ENCODE measurements at places on chromosomes 6 and 20.

GRCh38 chr6:132209351-132209750 lies 191.9 kb downstream of the MOXD1 start:
- no peak for DNase-seq

DNA sequence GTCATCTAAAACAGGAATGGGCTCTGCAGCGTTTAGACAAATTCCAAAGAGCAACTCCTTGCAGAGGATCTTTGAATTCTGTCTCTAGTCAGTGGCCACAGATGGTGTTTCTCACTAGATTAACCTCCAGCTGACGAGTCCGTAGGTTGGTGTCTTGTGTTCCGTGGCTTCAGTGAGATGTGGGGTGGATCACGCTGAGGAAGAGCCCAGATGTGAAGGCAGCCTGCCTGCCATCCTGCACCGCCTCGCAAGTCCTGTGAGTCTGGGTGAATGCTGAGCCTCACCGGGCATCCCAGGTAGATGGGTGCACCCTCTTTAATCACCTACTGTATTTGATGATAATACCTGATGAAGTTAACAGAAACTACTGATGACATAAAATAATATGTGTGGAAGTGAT lies 70.4 kb downstream of the THBS2 start:
- DNase-seq = no peak

- DNase-seq = no peak
These were observed 60.1 kb downstream of the MMS22L start for GRCh38 chr6:97222903-97223302.

- DNase-seq = no peak
These were observed 105.7 kb downstream of the SNAP25 start for GRCh38 chr20:10324198-10324847.

DNA sequence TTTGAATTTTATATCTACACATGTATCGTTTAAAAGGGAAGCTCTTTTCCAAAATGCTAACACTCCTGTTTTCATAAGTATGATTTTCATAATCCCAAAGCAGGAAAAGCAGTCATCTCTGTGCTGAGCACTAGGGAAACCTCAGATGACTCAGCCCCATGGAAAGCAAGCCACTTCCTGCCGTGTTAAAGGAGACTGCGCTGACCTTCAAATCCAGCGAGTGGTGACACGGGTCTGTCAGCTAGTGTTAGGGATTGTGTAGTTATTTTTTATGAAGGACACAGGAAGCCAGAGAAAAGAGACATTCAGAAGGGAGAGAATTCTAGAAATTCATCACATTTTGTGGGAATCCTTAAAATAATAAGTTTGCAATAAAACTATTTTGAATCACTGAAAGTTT lies 57.0 kb upstream of the CD93 start:
- DNase-seq = peak; percentile 68

DNA sequence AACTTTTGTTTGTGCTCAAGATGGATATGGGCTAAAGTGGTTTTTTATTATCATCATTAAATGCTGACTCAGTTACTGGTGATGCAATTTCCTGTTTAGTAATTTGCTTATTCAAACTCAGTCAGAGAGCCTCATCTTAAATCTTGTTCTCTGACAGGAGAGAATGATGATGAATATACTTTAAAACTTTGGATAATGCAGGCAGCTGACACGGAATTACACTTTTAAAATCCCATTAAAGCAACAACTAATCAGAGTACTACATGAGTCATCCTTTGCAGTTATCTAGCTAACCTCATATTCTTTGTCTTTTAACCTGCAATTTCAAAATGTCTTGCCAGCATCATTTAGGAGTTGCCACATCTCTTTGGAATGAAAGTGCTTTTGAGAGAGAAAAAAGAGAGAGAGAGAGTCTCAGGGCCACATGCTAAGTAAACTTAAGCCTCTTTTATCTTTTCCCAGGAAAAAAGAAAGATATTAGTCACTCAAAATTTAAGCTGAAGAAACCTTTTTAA lies 9.2 kb upstream of the C6orf141 start:
- no peak for DNase-seq

DNA sequence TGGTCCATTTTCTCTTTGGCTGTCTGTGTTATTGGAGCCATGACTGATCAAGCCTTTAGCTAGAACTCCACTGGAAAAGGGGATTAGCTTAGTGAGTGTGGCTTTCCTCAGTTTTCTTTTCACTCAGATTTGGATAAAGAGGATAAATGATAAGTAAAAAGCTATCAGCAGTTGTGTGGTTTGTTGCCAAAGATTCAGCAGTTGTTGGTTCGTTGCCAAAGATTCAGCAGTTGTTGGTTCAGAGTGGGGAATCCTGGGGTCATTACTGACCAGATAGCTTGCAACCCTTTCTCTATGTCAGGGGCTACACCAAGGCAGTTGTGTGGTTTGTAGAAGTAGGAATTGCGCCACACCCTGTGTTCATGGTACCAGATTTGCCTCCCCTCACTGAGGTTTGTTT lies 107.7 kb upstream of the SCP2D1 start:
- no peak for DNase-seq

- no peak for DNase-seq
These were observed 49.3 kb upstream of the SCAF8 start for GRCh38 chr6:154683756-154684523.

- no peak for DNase-seq
These were observed 220.8 kb downstream of the TRDN start for GRCh38 chr6:123415844-123416468.

DNA sequence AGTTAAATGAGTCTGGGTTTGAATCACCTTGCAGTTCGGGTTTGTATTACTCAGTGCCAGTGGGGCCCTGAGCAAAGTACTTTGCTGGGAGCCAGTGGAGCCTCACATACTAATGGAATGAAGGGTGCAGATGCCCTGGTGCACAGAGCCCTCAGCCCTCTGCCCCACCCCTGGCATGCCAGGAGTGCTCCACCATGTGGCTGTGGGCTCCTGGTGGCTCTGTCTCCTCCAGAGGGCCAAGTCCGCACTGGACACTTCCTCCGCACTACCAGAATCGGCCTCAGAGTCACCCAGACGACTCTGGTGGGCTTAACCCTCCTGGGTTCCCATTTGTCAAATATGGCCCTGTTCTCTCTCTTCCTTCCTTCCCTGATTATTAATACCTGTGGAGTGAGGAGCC lies 94.0 kb downstream of the STK35 start:
- DNase-seq = no peak

- DNase-seq = no peak
These were observed at the start of gene FAM162B for GRCh38 chr6:116764961-116765841. TSS of gene FAM162B (minus strand) at chr6:116765719. CDS start at chr6:116765576, 143 bp downstream.

GRCh38 chr6:150744522-150745260 lies 120.8 kb upstream of the MTHFD1L start:
- no peak for DNase-seq

DNA sequence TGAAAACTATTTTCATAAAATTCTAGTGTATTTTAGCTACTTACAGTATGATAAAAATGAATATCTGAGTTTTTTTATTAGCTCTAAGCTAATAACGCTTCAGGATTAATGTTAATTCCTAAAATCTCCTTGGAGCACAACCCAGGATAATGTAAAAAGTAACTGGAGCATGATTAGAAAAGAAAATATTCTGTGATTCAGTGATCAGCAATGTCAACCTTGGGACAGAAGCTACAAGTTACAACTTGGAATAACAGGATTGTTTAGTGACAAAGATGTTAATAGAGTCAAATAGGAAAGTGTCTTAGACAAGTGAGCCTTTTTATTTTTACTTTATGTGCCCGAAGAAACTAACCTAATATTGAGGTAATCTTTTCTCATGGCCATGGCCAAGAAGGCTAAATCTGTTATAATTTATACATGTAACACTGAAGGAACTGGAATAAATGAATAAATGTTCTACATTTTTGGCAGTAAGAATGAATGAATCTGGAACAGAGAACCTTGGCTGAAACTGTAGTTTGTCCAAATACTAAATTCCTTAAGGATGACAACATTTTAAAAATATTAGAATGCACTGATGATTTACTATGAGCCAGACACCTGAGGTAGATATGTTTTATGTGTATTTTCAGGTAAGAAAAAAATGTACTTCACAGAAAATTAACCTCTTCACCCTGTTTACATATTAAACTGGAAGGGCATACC lies 994.0 kb downstream of the GRIK2 start:
- no peak for DNase-seq

GRCh38 chr20:24488064-24488799 lies 18.8 kb downstream of the SYNDIG1 start:
- DNase-seq = no peak

- DNase-seq = no peak
These were observed 86.2 kb upstream of the NFATC2 start for GRCh38 chr20:51628533-51629398.

DNA sequence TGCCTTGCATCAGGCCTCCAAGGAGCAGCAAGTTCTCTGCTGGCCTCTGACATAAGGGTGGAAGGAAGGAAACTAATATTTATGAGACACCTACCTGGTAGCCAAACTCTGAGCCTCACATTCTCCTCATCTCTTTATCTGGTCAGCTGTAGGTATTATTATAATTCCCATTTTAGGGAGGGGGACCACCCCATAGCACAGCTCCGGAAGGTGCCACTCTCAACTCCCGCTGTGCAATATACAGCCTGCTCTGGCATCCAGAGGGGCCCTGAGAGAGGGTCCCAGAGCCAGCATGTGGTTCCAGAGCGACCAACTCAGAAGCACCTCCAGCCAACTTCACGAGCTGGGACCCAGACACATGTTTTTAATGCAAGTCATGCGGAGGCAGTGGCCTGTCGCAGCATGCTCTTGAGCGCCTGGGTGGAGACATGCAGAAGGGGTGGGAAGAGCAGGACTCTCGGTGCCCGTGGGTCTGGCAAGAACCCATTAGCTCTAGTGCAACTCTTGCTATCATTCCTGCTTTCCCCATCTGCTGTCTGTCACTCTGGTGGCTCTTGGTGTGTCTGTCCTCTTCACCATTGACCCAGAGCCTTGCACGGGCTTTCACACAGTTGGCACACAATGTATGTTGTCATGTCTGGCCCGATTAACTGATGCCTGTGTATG lies 15.0 kb upstream of the MYMX start:
- no peak for DNase-seq

- DNase-seq = peak; percentile 97
These were observed 25.3 kb upstream of the SLCO4A1 start for GRCh38 chr20:62616728-62617621.

DNA sequence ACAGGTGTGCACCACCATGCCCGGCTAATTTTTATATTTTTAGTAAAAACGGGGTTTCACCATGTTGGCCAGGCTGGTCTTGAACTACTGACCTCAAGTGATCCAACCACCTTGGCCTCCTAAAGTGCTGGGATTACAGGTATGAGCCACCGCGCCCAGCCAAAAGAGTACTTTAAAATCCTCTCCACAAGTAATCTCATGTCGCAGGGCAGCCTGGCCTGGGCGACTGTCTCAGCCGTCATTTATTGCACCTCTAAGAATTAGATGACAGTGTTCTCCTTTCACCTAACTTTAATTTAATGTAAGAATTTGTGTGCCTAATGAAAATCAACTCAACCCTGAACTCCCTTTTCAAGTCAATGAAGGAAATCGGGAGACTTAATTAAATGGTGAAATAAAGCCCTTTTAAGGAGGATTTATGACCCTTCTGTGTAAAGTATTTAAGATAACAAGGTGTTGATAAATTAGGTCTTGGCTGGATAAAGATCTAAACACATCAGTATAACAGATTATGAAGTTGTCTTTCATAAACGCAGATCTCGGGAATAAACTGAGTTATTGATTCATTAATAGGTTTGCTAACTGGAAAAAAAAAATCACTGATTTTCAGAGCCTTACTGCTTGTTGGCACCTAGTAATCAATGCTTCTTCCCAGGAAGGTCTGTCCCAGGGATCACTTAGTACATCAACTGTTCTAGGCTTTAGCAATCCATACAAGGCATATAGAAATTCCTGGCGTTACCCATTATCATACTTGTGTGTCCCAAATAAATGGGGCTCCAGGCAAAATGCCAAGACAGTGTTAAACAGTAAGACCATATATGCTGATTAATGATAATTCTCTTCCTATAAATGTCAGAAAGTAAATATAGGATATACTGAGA lies 209.3 kb downstream of the GMDS start:
- DNase-seq = no peak

DNA sequence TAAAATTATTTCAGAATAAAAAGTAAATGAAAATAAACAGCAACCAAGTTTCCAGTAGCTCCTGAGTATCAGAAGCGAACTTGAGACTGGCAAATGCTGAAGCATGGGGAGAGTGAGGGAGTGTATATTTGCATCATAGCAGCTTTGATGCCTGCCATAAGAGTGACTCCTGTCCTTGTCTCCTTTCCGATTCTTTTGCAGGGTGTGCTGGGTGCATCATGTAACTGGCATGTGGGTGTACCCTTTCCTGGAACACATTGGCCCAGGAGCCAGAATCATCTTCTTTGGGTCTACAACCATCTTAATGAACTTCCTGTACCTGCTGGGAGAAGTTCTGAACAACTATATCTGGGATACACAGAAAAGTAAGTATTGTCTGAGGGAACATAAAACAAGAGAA lies 117.4 kb downstream of the ADAT2 start:
- peak; percentile 12 for DNase-seq

DNA sequence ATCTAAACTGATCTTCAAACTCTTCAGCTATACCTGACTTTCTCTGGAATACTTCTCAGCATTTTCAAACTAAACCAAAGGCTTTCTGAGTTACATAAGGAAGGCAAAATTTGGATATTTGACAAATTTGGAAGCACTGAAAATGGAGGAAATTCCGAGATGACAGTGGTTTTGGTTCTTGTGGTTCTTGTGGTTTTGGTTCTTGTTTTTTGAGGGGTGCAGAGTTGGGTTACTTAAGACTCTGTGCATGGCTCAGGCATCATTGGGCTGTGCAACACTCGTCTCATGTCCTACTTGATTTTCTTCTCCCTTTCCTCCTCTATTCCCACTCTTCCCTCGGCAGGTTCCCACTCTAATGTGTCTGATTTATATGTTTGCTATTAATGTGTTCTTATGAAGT lies 78.0 kb downstream of the SLC22A3 start:
- no peak for DNase-seq

DNA sequence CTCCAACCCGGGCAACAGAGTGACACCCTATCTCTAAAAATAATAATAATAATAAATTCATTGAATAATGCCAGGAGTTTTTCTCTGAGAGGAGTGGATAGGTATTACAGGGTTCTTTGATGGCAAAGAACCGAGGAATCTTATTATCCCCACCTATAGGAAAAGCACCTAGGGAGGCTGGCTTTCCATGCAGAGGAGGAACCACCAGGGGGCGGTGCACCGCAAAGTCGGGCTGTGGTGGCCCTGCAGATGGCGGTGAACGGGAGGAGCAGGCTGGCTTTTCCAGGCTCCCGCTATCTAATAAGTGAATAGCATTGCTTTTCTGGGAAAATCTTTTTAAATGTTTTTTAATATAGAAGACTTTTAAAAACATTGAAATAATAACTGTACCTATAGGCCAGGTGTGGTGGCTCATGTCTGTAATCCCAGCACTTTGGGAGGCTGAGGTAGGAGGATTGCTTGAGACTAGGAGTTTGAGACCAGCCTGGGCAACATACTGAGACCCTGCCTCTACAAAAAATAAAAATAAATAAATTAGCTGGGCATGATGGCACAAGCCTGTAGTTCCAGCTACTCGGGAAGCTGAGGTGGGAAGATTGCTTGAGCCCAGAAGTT lies 864.2 kb downstream of the KIF16B start:
- peak; percentile 21 for DNase-seq

DNA sequence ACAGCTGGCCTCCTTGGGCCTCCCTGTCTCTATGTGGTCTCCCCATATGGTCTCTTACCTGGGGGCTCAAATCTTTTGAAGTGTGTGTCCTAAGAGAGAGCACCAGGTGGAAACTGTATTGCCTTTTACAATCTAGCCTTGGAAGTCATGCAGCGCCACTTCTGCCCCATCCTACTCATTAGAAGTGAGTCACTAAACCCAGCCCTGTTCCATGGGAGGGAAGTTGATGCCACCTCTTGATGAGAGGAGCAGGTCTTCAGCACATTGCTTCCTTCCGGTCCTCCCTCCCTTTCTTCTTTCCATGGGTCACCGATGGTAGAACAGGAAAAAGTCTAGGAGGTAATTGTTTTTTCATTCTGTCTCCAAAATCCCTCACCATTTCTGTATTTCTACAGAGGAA lies 156.3 kb downstream of the FOXA2 start:
- DNase-seq = no peak

All from 8988T (cell line).